Endothelial cell (in vitro differentiated cells): ENCODE measurements at places on chromosomes 16 and 17.

GRCh38 chr17:19613979-19614378, 34.6 kb upstream of the ALDH3A2 start:
- no peak for DNase-seq

- no peak for DNase-seq
Measured at GRCh38 chr17:66466840-66467367, 164.5 kb downstream of the PRKCA start.

- no peak for DNase-seq
Measured at GRCh38 chr16:70706948-70707465, 21.2 kb upstream of the MTSS2 start.

GRCh38 chr17:79374087-79374689, 236.7 kb downstream of the RBFOX3 start:
- DNase-seq, result no peak

- no peak for DNase-seq
Measured at GRCh38 chr17:2894782-2895181, 98.5 kb downstream of the RAP1GAP2 start.

DNA sequence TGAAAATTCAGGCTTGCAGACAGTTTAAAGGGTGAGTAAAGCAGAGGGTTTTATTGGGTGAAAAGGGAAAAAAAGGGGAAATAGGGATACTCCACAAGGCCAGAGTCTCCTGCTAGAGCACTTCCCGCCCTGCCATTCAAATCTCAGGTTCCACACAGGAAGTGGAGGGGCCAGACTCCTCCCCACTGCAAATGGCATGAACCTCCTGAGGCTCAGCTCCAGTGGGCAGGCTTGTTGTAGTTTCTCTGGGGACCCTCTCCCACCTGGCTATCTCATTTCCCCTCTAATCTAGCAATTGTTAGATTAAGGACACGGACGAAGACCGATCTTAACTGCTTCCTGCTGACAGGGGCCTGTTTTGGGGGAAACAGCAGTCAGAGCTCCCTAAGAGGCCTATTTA, 43.4 kb downstream of the TAOK1 start:
- DNase-seq, result peak; percentile 43

DNA sequence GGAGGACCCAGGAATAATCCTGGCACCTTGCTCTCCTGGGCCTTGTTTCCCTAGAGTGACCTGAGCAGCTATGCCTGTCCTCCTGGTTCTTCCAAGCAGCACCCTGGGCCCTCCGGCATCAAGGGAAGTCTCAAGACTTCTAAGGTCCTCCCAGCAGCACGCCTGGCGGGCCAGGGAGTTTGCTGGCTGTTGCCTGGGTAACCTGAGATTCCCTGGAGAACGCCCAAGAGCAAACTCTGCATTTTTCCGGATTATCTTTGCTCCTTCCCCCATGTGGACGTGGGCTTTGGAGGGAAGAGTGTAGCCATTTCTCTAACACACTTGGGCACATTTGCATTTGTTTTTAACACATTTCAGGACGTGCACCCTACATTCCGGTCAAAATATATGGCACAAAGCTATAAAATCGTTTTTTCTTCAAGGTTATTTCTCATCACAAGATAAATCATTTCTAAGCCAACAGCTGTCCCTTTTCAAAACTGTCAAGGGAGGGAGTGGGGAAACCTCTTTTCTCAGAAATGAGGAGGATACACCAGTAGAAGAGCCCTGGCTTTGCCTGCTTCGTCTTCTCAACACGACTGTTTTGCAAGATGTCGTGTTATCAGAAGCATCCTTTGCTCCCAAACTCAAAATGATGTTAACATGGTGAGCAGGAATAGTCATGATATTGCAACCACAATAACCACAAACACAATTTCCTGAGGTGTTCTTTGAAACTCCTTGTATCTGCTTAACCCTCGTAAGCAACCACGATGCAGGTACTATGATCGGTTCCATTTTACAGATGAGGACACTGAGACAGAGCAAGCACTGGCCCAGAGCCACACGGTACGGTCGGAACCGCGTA, 116.5 kb downstream of the ADCY9 start:
- DNase-seq, result no peak
